Panc1 (cell line): ENCODE measurements at places on chromosomes 16 and 17.

- no peak for DNase-seq
Observed at GRCh38 chr16:49011901-49012300, 269.7 kb downstream of the CBLN1 start.

DNA sequence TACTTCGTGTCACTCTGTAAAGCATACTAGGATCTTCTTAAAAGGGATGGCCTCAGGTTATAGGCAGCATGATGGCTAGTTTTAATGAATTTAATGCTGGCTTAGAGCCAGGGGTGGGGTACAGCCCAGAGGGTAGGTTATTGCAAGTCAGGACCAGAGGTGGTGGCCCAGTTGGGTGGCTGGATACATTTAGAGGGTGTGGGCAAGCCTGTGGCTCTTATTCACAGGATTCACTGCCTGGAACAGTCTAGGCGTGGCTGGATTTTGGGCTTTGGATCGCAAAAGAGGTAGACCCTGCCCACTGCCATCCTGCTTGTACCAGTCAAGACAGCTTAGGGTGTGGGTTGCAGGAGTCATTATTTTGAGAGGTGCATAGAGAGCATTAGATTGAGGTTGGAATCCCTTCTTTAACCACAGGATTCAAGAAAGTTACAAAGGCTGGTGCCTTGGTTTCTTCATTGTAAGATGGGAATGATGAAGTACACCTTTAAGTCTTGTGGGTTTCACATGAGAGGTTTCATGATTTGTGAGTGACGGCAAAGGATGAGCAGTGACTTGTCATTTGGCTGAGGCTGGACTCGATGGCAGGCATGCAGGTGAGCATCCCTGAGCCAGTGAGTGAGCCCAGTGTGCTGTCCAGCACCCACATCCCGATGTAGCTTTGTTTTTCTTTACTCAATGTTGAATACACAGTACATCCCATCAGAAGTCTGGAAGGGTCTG, 85.2 kb downstream of the KSR1 start:
- no peak for DNase-seq

GRCh38 chr17:410543-411401, 58.2 kb upstream of the RPH3AL start:
- DNase-seq, result no peak

- DNase-seq, result no peak
Observed at GRCh38 chr16:83212301-83212841, 585.6 kb downstream of the CDH13 start.

- no peak for DNase-seq
Observed at GRCh38 chr17:65027305-65027704, 29.2 kb downstream of the GNA13 start.

- DNase-seq, result no peak
Observed at GRCh38 chr17:57144567-57144966, 59.5 kb downstream of the AKAP1 start.

- DNase-seq, result no peak
Observed at GRCh38 chr16:4316864-4317531, 1.1 kb downstream of the GLIS2 start.

DNA sequence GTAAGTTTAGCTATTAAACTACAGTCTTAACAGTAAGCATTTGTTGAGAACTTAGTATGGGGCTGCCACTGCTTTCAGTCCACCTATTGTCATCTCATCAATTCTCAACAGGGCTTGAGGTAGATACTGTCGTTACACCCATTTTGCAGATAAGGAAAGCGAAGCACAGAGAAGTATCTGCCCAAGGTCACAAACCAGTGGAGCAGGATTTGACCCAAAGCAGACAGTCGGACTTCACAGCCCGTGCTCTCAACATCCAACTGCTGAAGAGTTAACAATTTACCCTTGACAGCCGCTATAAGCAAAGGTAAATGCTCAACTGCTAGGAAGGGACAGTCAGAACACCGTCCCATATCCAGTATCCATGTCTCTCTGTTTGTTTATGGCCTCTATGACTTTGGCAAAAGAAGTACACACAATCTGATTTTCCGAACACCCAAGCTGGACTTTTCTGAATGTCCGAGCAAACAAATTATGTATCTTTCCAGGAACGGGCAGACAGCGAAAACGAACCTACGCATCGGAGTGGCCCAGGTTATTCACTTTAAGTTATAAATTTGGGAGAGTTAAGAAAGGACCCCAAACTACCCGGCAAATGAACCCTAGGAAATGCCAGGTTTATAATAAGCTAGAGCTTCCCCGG, 1.2 kb downstream of the SIAH1 start:
- DNase-seq, result no peak

- no peak for DNase-seq
Observed at GRCh38 chr17:41149652-41149985, at the start of gene KRTAP4-5. Gene KRTAP4-5 (minus strand): TSS chr17:41149825. CDS start chr17:41149767, 58 bp downstream.

GRCh38 chr16:57516176-57516725, 20.1 kb downstream of the CCDC102A start:
- no peak for DNase-seq

GRCh38 chr17:27622986-27623385, 8.0 kb upstream of the LGALS9 start:
- no peak for DNase-seq

DNA sequence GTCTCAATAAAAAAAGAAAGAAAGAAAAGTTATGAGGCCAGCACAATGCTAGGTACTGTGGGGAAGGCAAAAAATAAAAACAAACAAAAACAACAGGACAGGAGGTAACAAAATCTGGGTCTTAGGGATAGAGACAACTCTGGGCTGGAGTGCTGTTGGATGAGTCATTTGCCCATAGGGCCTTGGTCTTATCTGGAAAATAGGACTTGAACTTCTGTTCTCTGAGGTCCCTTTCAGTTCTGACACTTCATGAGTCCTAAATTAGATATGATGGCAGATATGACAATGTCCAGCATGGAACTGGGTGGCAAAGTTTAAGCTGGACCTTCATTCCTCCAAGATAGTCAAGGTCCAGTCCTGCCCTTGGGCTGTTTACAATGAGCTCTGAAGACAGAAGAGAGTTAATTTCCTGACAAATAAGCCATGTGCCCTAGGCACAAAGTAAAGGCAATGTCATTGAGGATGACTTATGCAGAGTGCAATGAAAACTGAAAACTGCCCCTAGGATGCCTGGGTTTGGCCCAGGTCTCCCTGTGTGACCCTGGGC, 8.9 kb upstream of the HDAC5 start:
- DNase-seq, result no peak

DNA sequence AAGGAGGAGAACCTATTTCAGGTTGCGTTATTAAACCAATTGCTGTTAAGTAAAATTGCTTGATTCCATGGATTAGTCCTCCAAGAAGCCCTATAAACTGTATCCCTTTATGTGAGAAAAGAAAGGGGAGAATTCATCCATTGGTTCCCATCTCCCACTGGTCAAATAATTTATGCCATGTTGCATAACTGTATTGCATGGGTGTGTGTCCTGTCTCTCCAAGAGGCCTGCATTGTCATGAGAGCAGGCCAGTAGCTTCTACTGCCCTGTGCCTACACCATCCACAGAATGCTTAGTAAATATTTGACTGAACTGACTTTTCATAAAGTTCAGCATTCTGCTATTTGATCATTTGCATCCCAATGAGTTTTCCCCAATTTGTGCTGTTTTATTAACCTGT, 11.7 kb upstream of the TOB1 start:
- no peak for DNase-seq

GRCh38 chr17:5661491-5662125, 77.3 kb upstream of the NLRP1 start:
- no peak for DNase-seq

DNA sequence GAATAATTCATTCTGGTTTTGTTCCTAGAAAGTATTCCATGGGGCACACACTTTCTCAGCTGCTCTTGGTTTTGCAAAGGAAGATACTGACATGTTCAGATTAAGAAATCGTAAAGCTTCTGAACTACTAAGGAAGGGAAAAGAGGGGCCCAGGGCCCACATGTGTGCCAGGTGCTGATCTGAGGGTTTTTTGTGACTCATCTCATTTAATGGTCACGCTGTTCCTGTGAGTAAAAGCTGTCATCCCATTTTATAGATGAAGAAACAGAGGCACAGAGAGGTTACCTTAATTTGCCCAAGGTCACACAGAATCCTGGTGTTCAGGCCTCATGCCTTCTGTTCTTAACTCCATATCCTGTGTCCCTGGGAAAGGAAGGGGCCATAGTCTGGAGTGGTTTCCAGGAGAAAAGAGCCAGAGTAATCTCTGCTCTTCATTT, 113.2 kb downstream of the MSI2 start:
- DNase-seq, result no peak

- DNase-seq, result no peak
Observed at GRCh38 chr17:75539967-75540729, 14.7 kb downstream of the LLGL2 start.

DNA sequence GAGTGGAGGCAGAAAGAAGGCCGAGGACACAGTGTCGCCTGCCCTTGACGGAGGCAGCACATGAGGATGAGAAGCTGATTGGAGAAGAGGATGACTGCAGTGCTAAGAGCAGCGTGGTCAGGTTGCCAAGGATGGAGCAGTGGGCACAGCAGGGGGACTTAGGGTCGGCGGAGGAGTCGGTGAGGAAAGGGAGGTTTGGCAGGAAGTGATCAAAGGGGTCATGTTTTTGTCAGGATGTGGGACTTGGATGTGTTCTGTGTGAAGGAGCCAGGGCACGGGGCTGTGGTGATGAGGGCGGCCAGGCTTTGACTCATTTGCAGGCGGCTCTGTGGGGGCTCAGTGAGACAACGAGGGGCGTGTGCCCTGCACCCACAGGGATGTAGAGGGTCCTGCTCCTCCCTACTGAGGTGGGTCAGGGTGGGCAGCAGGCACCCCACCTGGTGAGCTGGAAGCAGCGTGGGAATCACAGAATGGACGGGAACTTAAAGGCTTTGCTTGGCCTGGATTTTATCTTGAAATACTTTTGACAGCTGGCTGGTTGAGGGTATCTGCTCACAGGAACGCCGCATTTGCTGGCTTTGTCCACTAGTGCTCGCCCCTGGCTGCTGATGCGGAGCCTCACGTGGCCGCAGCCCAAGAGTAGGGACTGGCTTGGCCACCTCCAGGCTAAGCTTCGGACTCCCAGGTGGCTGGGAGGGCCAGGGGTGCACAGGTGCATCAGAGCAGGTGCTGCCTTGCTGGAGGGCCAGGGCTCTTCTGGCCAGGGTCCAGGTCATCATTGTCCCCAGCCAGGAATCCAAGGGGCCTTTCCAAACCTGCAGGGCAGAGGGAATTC, 6.0 kb downstream of the MPG start:
- DNase-seq, result no peak

DNA sequence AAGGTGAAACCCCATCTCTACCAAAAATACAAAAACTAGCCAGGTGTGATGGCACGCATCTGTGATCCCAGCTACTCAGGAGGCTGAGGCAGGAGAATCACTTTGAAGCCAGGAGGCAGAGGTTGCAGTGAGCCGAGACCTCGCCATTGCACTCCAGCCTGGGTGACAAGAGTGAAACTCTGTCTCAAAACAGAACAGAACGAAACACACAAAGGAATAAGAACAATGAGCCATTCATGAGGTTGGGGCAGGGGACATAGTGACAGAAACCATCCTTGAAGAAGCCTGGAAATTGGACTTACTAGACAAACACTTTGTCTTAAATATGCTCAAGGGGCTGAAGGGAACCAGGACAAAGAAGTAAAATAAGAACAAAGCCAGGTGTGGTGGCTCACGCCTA, 39.4 kb downstream of the WDR45B start:
- DNase-seq, result no peak

DNA sequence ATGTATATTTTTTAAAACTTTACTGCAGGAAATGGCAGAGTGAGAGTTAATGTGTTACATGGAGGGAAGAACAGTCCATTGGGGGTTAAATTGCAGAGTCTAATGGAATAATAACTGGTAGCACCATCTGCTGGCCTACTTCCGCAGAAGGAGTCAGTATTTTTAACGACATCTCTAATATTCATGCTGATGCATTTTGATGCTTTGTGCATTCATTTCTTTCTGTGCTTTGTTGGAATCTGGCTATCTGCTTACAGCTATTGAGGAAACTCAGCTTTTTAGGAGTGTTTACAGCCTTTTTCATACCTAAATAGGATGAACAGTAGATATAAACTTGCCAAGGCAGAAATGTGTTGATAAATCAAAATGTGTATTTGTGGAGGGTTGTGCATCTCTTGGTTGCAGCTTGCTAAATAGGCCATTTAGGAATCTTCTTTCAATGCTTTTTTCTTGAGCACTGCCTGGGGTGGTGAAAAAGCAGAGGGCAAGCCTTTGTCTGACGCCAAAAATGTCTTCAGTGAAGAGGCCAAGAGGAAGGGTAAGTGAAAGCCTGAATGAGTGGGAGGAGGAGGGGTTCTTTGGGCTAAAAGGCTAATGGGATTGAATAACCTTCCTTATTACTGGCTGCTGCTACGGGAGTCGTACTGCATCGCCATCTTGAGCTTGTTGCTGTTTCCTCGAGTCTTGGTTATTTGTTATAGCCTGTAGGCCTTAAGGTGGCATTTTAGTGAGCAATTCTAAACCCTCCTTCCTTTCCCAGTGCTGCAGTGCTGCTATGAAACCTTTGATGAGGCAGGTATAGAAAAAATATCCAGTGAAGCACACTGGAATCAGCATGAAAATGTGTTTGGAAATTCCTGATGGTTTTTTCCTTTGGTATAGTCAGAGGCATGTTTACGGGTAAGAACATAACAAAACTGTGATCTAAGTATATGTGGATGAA, 153.3 kb downstream of the CHD9 start:
- DNase-seq, result peak; percentile 50
